NCI-H1930 (cell line): ENCODE measurements at places on chromosomes 5 and 9.

DNA sequence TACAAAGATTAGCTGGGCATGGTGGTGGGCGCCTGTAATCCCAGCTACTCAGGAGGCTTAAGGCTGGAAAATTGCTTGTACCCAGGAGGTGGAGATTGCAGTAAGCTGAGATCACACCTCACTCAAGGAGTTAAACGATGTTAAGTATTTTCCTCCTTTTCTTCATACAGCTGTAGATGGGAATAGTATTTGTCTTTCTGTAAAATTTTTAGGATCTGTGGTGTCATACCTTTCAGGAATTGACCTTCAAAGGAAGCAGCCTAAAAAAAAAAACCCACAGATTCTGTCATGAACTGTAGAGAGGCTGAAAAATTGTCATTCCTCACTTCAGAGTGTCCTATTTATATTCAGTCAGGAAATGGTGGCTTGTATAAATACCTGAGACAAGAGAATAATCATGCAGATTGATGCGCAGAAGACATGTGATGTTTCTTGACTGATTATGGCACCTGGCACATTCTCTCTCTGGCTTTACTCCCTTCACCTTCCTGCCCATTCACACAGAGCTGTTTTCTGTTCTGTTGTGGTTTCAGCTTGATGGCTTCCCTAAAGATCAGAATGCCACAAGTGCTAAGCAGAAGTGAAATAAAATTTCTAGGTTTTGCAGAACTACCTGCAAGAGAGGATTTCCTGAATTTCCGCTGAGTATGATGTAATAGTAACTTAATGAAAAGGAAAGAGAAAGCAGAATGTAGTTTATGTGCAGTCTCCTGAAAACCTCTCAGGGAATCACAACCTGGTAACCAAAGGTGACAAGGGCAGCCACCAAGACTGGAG, 3.8 kb downstream of the IFNA1 start:
- no peak for DNase-seq

DNA sequence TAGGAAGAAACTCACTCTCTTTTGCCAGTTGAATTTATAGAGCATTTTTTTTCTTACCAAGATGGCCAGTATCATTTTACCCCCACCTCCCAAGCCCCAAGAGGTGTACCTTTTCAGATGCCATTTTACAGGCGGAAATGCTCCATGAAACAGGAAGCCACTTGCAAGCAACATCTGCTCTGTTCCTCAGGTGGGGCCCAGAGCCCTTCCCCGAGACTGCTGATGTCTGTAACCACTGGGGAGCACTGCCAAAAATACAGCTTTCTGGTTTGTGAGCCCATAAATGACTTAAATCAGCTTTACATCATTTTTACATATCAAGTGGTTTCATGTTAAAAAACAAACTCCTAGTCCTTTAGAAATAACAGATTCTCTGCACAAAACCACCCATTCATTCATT, 42.9 kb upstream of the GARNL3 start:
- DNase-seq, result no peak

DNA sequence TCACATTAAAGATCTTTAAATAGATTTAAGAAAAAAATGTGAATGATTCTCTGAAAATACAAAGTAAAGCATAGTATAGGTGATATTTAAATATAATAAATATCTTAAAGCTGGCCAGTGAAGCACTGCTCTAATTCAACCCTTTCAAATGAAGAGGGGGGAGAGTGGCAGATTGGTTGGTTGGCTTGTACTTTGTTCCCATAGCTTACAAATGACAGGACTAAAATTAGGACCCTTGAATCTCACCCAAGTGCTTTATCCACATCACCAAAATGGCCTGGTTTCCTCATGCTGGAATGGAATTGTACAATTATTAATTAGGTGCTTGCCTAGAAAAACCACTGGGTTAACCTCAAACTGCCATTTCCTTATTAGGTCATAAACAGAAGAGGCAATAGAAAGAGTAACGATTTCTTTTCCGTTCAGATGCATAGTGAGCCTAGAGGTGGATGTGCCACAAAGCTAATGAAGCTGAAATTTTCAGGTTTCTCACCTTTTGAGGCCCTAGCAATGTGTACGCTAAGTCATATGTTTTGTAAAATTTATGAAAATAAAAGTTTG, 354.5 kb upstream of the CDH6 start:
- DNase-seq, result no peak

DNA sequence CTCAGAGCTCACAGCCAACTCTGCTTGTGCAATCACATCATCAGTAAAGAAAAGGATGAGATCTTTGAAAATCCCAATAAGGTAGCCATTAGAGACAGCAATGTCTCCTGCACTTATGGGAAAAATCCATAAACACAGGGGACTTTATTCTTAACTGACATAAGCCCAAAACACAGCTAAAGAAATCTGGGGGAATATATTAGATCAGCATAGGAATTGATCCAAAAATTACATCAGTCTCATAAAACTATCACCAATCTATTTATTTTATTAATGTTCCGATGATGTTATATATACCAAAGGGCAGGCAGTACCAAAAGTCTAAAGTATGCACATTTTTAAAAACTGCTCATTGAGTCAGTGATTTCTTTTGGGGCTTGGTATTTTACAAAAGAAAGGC, 6.9 kb downstream of the MRPS27 start:
- no peak for DNase-seq

- DNase-seq, result no peak
Observed at GRCh38 chr5:31194892-31195555, 1.5 kb downstream of the CDH6 start.

GRCh38 chr9:27467486-27467885, 56.6 kb upstream of the IFNK start:
- no peak for DNase-seq

DNA sequence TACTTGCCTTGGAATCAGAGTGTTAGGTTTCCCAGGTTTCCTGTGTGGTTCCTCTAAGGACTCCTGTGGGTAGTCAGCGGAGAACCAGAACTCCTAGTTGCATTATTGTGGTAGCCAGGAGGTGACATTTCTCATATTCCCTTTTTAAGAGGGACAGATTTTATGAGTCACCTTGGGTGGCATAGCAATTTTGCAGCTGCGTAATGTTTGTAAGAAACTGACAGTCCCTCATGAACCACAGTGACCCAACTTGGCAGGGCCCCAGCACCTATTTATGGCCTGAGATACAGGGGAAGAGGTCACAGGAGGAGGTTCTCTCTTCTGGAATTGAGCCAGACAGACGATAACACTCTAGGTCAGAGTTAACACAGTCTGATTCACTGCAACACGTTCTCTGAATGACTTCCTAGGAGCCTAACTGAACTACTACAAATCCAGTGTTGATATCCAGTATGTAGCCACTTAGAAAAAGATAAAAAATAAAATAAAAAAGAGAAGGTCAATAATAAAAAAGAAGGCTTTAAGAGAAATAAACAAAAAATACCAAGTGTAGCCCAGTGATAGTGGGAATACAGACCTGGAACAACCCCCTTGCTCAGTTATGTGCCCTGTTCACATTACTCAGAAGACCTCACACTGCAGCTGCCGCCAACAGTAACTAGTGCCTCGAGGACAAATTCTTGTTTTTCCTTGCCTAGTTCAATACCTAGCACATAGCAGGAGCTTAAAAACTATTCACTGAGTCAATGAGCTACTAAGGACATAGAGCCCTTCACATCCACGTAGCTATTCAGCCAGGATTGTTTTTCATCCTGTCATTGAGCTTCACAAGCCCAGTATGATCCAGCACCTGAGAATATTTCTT, 50.7 kb upstream of the VLDLR start:
- no peak for DNase-seq

- DNase-seq, result no peak
Observed at GRCh38 chr9:89969156-89969675, 364.4 kb downstream of the GADD45G start.

- no peak for DNase-seq
Observed at GRCh38 chr5:53027913-53028312, 38.8 kb downstream of the ITGA2 start.

- DNase-seq, result no peak
Observed at GRCh38 chr9:5848372-5848882, 15.5 kb upstream of the ERMP1 start.

DNA sequence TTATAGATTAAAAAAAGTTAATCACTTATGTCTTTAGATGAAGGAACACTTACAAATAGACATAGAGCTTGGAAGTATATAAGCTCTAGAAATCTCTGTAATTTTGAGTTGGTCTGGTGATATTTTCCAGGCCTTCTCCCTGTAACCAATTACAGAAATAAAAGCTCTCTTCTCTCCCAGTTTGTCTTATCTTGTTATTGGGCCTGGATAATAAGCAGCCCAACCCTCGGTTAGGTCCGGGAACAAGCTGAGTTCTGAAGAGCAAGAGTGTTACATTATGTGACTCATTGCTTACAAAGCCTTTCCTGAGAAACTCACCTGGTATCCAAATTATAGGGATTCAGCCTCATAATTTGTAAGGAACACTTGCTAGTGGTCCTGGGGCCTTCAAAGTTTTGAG, 1146.2 kb downstream of the CDH9 start:
- no peak for DNase-seq

DNA sequence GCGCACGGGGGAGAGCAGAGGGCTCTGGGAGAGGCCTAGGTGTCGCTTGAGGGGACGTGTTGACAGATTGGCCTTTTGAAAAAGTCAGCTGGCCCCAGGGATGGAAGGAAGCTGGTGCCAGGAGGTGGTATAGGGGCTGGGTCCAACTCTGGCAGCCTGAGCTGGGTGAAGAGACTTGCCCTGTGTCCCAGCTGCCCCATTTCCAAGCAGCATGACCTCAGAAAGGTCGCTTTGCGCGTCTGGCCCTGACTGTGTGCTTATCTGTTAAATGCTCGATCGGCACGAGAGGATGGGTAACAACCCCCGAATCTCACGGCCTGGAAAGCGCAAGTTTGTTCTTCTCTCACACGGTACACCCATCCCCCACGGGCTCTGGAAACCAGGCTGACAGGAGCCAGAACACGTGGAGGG, 31.2 kb upstream of the LAMC3 start:
- no peak for DNase-seq

- DNase-seq, result no peak
Observed at GRCh38 chr5:81817086-81817485, 66.2 kb upstream of the SSBP2 start.

DNA sequence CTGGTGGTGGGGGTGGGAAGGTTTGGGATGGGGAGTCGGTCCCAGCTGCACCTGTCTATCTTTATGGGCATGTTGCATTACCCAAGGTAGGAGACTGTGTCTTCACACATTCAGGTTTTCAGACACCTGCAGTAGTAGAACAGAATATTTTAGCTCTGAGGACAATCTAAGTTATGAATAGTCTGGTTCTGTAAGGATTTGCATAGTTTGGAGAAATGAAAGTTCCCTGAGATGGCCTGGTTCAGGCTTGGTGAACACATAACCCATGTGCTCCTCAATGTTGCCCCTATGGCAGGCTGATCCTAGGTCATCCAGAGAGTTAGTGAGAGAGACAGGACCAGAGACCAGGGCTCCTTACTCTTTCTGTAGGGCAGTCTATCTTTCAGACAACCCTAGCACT, 20.7 kb downstream of the TNFSF8 start:
- DNase-seq, result no peak

GRCh38 chr5:124060011-124060410, 548.0 kb downstream of the CSNK1G3 start:
- no peak for DNase-seq

GRCh38 chr5:172868436-172868923, 34.4 kb downstream of the ERGIC1 start:
- no peak for DNase-seq

DNA sequence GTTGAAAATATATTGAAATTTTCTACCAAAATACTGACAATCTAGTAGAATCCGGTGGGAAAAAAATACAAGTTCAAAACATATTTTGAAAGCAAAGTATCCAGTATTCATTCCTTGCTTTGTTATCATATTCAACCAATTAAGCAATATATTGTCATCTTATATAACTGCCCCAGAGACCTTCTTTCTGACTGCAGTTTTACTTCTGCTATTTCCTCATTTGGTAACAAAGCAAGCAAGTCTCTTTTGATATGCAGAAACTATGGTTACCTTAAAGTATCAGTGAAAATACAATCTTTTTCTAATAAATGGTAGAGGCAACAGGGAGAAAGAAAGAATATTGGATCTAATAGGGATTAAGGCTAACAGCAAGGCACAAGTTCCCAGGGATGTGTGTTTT, 663.7 kb upstream of the MEF2C start:
- DNase-seq, result no peak

- no peak for DNase-seq
Observed at GRCh38 chr9:93586290-93587057, 10.1 kb downstream of the PHF2 start.

- DNase-seq, result no peak
Observed at GRCh38 chr5:53358794-53359193, 121.6 kb upstream of the FST start.

GRCh38 chr5:92580814-92581213, 1000.2 kb downstream of the NR2F1-AS1 start:
- DNase-seq, result no peak

- DNase-seq, result no peak
Observed at GRCh38 chr5:107781451-107781850, 110.7 kb upstream of the EFNA5 start.

- no peak for DNase-seq
Observed at GRCh38 chr5:161847941-161848391, at the start of gene GABRA1. GABRA1 (plus strand) TSS chr5:161848120; CDS start chr5:161850811, 2,691 bp downstream.

DNA sequence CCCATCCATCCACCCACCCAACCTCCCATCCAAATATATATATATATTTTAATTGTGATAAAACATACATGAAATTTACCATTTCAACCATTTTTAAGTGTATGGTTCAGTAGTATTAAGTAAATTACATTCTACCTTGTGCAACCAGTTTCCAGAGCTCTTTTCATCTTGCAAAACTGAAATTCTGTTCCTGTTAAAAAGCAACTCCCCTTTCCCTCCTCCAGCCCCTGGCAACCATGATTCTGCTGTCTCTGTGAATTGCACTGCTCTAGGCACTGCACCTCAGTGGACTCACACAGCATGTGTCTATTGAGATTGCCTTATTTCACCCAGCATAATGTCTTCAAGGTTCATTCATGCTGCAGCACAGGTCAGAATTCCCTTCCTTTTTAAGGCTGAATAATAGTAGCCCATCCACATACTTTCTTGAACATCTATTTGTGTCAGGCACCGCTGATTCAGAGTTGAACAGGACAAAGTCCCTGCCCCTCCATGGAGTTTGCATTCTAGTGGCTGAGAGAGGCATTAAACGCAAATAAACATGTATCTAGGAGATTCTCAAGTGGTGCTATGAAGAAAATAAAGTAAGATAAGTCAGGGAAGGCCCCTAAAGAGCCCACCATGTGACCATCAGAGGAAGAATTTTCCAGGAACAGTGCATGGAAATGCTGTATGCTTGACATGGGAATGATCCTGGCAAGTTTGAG, 24.0 kb downstream of the CSF1R start:
- DNase-seq, result no peak

DNA sequence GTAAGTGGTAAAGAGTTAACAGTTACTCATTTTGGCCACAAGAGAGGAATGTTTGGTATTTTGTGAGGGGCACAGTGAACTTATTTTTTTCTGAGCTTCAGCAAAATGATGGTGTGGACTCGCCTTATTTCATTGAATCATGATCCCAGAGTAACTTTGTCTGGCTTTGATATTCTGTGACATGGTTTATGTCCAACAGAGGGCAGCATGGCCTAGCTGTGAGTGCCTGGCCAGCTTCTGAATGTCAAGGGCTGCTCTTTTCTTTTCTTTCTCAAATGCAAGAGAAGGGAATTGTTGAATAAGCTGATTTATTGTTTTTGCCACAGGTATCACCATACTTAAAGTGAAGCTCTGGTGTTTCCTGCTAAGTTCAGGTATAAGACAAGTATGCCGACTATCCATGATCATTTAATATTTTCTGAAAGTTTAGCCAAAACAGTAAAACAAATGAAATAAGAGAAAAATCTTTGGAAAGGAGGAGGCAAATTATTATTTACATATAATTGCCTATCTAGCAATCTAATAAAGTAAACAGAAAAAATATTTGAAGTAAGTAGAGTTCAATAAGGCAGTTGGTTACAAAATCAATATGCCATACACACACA, 31.7 kb downstream of the MRPL22 start:
- DNase-seq, result no peak
